ENCODE measurements at places on chromosomes 2 and 18.

GRCh38 chr18:62625019-62625418, 90.3 kb upstream of the PHLPP1 start:
- DNase-seq = no peak

DNA sequence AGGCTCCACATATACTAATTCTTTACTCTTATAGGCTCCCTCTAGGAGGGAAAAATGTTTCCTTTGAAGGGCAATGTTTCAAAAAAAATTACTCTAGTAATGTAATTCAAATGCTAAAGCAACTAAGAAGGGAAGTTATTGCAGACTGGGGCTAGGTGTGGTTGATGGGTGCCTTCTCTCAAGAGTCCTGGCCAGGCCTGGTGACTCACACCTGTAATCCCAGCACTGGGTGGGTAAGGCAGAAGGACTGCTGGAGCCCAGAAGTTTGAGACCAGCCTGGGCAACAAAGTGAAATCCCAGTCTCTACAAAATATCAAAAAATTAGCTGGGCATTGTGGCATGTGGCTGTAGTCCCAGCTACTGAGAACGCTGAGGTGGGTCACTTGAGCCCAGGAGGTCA, 31.2 kb upstream of the CDKL4 start:
- DNase-seq = no peak

- DNase-seq = no peak
These were observed 164.3 kb downstream of the TRABD2A start for GRCh38 chr2:84716564-84716963.

DNA sequence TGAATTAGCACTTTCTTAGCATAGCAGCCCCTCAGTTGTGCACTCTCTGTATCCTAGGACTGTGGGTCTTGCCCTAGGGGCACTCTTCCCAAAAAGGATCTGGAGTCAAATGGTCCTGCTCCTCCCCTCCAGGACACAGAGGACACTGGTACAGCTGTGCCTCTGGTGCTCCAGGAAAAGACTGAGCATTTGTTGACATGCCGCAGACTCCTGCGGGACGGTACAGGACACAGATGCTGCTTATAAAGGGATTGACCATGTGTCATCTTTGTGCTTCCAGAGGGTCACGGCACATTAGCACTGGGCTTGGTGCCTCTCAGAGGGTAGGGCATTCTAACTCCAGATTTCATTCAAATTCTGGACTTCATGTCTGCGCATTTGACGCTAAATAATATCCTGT, 110.5 kb downstream of the KLF7 start:
- DNase-seq = no peak

- DNase-seq = no peak
These were observed 161.4 kb downstream of the RPIA start for GRCh38 chr2:88852753-88853402.

DNA sequence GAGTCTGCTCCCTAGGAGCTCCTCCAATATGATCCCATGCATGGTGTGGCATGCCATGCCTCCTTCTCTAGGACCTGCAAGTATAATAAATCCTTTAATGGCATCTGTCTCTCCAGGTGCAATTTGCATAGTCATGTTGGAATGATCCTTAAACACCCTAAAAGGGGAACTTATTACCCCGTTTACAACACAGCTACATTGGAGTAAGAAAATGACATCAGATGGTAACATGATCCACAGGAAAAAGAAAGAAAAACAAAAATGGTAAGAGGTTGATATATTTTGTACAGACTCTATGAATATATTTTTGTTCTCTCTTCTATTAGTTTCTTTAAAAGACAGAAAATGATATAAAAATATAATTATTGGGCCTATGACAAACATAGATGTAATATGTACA, 79.0 kb downstream of the CRACDL start:
- DNase-seq = no peak

GRCh38 chr2:55581435-55581834, 36.0 kb downstream of the PPP4R3B start:
- DNase-seq = no peak

GRCh38 chr2:929925-930324, 20.7 kb upstream of the SNTG2 start:
- DNase-seq = no peak

GRCh38 chr2:165795011-165795410, 964 bp upstream of the GALNT3 start:
- no peak for DNase-seq

DNA sequence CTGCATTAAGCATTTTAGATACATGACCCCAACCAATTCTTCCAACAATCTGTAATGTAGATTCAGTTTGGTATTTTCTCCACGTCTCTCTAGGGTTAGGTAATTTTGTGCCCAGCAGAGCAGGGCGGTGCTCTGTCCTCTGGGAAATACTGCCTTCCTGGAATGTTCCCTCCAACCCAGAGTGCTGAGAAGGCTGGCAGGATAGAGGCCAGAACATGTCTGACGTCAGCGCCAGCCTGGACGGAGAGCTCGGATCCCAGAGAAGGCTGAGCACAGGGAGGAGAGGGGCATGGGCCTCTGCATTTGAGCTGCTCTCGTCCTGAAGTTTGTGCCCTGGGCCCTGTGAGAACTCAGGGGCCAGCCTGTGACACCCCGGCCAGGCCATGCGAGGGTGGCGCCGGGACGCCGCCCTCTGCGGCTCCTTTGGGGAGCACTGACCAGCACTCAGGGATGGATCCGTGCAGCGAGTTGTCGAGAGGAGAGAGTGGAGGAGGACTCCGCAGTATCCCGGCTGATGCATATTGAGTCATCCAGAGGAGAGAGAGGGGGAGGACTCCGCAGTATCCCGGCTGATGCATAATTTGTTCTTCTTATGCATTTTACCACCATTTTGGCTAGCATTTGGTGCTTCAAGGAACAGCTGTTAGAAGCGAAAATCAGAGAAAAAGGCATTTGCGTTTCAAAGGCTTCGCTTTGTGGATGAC, 80.0 kb upstream of the PXDN start:
- DNase-seq = no peak

DNA sequence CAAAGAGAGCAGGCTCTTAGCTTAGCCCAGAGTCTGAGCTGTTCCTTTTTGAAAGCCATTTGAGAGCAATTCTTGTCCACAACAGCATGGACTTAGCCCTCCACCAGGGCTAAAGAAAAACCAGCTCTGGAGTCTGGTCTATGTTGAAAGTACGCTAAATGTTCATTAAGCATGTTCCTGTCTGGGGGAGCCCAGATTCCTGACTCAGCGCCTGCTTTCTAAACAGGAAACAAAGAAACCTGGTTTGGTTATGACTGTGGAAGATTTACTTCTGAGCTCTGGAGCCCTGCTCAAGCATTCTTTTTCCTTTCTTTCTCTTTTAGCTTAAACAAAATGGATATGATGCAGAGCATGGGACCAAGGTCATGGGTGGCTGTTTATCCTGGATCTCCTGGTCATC, 279.8 kb downstream of the RBM43 start:
- DNase-seq = no peak

- DNase-seq = no peak
These were observed 306.0 kb upstream of the EPC2 start for GRCh38 chr2:148338541-148338940.

DNA sequence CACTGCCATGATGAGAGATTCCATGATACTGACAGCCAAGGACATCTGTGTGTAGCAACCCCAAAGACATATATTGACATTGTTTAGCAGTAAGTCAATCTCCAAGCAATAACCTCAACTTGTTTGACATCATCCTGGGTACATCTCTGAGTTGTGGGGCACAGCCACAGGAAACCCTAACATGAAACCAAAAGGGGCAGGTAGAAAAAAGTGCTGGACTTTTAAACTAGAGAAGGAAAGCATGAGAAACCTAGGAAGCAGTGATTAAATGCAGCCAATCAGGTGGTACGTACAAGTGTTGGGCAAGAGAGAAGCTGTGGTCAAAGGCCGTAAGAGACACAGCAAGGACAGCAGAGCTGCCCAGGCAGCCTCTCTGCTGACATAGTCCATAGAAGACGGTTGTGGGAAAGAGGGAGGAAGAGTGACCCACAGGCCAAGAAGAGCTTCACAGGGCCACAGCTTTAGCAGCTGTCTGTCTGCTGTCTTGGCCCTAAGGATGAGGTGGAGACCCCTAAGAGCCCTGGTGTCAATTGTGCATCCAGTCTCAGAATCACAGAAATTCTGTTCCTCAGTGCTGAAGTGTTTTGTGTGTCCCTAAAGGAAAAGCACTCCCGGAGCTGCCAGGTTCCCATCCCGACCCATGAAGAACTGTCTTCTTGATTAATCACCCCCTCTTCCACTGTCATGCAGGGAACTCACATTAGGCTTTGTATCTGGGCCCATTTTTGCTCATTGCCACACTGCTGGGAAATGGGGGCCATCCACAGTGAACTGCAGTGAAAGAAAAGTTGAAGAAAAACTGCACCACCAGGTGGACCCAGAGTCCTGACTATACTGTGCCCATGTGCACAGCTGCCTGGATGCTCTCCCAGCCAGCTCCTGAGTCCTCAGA, 25.4 kb upstream of the CHN1 start:
- DNase-seq = no peak

DNA sequence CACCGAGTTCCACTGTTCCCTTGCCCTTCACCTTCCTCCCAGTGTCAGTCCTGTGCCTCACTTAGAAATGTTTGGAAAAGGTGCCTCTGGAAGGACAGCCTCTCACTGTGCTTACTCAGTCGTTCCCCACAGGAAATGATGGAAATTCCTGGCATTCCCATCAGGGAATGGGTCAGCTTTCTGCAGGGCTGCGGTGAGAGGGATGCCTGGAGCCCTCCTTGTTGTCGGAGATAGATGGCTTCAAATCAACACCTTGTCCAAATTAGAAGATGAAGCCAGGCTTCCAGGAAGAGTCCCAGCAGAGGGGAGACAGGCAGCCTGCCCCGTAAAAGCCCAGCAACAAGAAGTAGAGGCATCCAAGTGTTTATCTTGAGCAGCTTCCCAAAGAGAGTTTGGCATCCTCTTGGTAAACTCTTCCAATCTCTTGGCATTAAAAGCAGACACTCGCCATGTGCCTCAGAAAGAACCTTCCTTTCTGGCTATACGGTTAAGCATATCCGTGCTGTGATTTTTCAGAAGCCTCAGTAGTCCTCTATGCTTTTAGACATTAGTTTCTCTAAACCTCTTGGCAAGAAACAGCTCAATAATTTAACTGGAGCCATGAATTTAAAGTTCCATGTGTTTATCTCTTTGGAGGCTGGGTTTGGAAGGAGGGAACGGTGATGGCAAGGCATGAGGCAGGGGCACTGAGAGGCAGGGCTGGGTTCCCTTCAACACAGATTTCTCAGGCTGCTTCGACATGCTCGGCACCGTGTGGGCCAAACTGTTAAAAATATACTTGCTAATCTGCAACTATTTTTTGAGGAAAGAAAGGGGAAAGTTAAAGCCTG, 25.1 kb downstream of the COLEC12 start:
- no peak for DNase-seq

- DNase-seq = no peak
These were observed 42.0 kb downstream of the RTP5 start for GRCh38 chr2:241911551-241911950.

DNA sequence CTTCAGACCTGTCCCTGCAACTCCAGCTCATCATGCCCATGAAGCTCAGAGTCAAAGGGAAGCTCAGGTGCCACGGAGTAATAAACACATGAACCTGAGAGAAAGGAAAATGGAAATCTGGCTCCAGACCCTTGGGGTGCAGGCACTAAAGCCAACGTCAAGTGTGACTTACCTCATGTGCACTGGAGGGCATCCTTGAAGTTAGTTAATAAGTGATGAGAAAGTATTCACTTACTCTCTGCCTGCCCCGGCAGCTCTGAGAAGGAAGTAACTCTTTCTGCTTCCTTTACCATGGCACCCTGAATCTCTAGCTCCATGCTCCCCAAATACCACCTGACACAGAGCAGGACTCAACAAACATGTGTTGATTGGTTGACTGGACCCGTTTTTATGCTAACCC, 21.4 kb upstream of the AGAP1 start:
- DNase-seq = no peak

DNA sequence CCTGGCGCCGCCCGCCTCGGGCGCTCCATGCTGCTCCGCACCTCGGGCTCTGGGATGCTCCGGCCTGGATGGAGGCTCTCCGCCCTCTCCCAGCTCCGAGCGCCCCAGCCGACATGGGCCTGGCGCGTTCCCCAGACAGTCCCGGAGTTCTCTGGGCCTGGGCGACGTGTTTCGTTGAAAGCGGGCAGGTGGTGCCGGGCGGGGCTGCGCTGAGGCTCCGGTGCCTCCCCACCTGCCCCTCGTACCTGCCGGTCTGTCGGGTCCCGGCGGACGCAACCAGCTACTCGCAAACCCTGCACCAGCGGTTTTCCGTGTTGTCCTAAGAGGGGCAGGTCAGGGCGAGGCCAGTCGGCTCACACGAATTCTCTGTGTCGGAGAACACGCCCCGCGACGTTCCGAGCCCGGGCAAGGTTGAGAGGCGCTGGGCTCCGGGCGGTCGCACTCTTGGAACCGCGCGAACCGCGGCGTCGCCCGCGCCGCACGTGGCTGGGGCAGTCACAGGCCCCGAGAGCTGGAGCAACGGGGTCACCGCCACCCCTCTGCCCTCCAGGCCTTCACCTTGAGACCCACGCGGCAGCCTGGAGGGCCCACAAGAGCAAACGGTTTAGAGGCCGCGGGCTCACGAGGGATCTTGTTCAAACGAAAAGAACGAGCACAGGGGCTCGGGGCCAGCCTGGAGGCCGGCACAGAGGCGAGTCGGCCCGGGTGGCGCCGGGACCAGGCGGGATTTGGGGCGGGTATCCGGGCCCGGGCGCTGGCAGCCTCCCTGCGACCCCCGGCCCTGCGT, 4.2 kb upstream of the SIX2 start:
- no peak for DNase-seq

DNA sequence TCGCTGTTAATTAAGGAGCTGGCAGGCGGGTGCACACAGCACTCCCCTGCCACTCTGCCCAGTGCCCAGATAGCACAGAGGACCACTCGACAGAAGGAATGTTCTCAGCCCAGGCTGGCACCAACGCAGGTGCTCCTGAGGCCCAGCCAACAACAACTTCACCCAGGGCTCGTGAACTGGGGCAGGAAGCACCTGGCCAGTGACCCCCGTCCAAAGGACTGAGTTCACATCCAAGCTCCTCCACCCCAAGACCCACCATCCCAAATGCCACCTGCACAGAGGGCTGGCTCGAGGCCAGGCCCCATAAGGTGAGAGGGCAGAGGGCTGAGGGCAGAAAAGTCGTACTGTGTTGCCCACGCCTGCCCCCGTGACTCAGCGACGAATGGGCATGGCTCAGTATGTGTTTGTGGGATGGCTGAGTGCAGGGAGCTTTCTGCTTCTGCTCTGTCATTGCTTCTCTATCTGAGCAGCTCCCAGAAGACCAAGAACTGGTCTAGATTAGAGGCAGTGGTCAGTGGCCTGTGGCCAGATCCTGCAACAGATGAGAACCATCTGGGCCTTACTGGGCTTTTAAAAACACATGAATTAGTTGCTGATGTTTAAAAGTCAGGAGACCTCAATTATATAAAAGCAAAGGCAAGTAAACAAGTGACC, 68.4 kb downstream of the POLR1A start:
- DNase-seq = no peak

- DNase-seq = no peak
These were observed 24.1 kb downstream of the RMND5A start for GRCh38 chr2:86744152-86744551.

DNA sequence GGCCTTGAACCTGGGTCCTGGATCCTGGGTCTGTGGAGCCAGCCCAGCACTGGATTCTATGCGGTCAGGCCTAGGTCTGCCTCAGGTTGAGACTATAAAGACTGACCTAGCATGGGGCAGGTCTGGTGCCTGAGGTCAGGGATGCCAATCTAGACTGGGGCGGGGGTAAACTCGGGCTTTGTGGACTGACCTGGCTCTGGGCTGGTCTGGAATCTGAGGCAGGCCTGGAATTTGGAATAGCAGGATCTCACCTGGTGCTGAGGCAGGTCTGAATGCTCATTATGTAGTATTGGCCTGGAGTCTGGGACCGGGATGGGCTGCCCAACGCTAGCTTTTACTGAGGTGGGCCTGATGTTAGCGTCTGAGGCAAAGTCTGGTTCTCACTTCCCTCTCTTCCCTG, 256.0 kb downstream of the KIAA1328 start:
- no peak for DNase-seq

- no peak for DNase-seq
These were observed 124.1 kb downstream of the RAPGEF4 start for GRCh38 chr2:172859581-172860335.

All from activated CD4-positive, CD25-positive, alpha-beta regulatory T cell treated with anti-CD3 and anti-CD28 coated beads, Interleukin-2, amount 50 U/mL, for 16 hours (primary cell).